Stimulated activated CD4-positive, alpha-beta T cell treated with anti-CD3 and anti-CD28 coated beads, Interleukin-15, amount 100 ng/mL, for 48 hours (primary cell): ENCODE measurements at places on chromosomes 4 and X.

- no peak for DNase-seq
These were observed 26.7 kb downstream of the TMEM192 start for GRCh38 chr4:165085946-165086345.

GRCh38 chr4:152363086-152363485 lies 172.8 kb downstream of the FBXW7 start:
- no peak for DNase-seq

- no peak for DNase-seq
These were observed 60.0 kb downstream of the SMC1A start for GRCh38 chrX:53362449-53362848.

DNA sequence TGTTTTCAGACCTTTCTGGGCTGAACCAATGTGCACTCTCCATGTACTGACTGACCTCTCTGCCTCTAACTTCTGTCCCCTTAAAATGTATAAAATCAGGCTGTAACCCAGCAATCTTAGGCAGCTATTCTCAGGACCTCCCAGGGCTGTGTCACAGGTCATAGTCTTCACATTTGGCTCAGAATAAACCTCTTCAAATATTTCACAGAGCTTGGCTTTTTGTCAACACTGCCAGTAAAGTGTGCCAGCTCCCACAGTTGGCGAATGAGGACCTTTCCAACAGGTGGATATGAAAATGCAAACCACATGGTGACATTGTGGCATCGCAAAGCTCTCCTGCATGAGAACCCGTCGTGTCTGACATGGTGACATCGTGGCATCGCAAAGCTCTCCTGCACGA lies 76.4 kb downstream of the ACOX3 start:
- DNase-seq: no peak

DNA sequence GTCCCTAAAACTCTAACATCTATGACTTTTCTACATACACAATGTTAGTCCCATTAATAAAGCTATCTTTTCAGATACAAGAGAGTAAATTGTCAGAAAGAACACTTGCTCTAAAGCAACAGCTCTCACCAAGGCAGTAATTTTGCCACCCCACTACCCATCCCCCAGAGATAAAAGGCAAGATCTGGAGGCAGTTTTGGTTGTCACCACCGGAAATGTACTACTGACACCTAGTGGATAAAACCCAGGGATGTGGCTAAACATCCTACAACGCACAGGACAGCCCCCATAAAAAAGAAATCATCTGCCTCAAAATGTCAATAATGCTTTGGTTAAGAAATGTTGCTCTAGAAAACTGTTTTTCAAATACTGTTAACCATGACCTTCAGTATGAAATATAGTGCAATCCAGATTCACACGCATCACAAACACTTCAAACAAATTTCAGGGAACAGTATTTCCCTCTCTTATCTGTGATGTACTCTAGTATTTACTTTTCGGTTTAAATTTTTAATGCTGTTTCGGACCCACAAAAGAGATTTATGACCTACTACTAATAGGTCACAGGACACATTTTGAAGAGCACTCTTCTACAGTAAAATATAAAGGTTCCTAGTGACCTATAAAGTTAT lies 5.1 kb downstream of the FBXL5 start:
- peak; percentile 38 for DNase-seq

DNA sequence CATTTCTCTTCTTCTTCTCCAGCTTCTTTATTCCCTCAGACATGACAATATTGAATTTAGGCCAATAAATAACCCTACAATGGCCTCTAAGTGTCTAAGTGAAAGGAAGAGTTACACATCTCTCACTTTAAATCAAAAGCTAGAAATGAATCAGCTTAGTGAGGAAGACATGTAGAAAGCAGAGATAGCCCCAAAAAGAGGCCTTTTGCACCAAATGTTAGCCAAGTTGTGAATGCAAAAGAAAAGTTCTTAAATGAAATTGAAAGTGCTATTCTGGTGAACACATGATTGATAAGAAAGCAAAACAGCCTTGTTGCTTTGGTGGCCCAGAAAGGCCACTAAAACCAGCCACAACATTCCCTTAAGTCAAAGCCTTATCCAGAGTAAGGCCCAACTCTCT lies 146.2 kb upstream of the HHIP start:
- DNase-seq: no peak
